A673 (cell line): ENCODE measurements at places on chromosomes 13 and 19. TPM values are rescaled to one million over a fixed set of nuclear protein-coding genes. Genes with fewer than 3 reads are reported as not detected.

DNAAF3 gene
- 4.2 and 9.1 TPM in 2 replicates for total RNA-seq

UBE2L5 gene
- total RNA-seq, result 0.21 TPM in 1 of 2 replicates, not detected in the other

ATP4A gene
- not detected in 2 replicates for total RNA-seq

UHRF1 gene
- 192 and 203 TPM in 2 replicates for total RNA-seq

CEACAM8 gene
- total RNA-seq, result not detected in 2 replicates

DNA sequence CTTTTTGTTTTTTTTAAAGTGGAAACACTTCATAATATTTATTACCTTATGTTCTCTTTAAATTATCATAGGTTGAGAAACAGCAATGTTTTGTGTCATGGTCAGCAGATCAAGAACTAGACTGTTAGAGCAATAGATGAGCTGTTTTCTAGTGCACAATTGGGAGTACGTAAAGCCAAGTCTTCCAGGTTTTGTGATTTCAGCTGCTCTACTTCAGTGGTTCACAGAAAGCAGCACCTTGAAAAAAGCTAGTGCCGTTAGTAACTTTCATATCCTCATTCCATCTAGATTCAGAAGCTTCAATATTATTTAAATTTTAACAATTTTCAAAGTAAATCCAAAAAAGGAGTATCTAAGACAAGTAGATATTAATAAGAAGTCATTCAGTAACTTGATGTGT is 1.9 kb downstream of the GPR18 start:
- H3K36me3 ChIP-seq, result peaks cover 4% of the 10 kb centered on the region
- H3K27ac ChIP-seq, result no peak overlapping the region
- no peak for DNase-seq
- peaks cover 8% of the 10 kb centered on the region for H3K4me1 ChIP-seq
- H3K4me3 ChIP-seq, result no peak overlapping the region

DNA sequence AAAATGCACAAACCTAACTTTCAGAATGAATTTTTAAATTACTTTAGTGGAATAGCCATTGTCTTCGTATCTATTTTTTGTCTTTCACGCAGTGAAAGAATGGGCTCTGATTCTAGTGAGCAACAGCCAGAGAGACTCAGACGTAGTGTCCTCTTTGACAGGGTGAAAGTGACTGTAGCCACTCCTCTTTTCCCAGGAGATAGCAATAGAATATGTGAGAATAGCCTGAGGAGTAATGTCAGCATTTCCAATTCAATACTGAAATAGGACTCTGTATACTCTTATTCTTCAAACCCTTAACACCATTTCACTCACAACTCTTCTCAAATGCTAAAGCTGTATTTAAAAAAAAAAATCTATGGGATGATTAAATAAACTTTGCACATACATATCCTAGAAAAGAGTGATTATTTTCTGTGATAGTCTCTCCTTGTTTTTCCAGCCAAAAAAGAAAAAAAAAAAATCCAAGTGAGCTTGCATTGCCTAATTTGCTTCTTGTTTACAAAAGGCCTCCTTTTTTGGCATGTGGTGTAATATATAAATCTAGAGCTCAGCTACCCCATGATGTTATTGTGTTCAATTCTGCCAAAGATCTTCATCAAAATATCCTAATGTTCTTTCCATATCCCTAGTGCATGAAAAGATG is 626.1 kb upstream of the SLITRK6 start:
- H3K36me3 ChIP-seq, result no peaks in the 10 kb centered on the region
- no peaks in the 10 kb centered on the region for H3K4me1 ChIP-seq
- H3K27ac ChIP-seq, result no peak overlapping the region
- no peaks in the 10 kb centered on the region for H3K27me3 ChIP-seq
- DNase-seq, result no peak

- H3K27me3 ChIP-seq, result no peaks in the 10 kb centered on the region
- H3K4me1 ChIP-seq, result peaks cover 19% of the 10 kb centered on the region
- DNase-seq, result no peak
- no peaks in the 10 kb centered on the region for H3K36me3 ChIP-seq
- H3K4me3 ChIP-seq, result no peak overlapping the region
Observed at GRCh38 chr19:6733338-6734095, 3.9 kb downstream of the GPR108 start.

DNA sequence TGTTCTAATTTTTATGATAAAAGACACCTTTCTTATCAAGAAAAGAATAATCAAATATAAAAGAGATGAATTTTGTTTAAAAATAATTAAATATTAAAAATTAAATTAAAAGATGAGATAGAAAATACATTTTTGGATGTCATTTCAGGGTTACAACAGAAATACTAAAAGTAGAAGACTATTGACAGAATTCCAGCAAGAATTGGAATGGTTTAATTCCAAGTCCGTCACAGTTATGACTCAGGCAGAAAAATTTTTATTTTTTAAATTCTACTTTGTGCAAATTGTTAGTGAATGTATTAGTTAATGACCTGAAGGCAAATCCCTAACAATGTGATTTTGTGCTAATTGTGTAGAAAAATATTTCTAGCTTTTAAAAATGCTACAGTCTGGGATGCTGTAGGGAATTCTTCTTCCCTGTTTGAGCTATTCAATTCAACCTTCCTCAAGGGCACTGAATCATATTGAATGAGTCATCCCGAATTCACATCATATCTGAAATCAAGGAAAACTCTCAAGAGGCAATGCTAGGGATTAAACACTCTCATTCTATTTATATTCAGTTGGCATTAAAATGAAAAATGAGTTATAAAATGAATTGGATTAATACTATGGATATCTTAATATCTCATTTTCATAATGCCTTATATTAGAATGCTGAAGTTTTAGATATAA is 633.5 kb upstream of the ATXN8OS start:
- H3K4me1 ChIP-seq, result no peaks in the 10 kb centered on the region
- DNase-seq, result no peak
- no peak overlapping the region for H3K27ac ChIP-seq
- H3K36me3 ChIP-seq, result no peaks in the 10 kb centered on the region

DNA sequence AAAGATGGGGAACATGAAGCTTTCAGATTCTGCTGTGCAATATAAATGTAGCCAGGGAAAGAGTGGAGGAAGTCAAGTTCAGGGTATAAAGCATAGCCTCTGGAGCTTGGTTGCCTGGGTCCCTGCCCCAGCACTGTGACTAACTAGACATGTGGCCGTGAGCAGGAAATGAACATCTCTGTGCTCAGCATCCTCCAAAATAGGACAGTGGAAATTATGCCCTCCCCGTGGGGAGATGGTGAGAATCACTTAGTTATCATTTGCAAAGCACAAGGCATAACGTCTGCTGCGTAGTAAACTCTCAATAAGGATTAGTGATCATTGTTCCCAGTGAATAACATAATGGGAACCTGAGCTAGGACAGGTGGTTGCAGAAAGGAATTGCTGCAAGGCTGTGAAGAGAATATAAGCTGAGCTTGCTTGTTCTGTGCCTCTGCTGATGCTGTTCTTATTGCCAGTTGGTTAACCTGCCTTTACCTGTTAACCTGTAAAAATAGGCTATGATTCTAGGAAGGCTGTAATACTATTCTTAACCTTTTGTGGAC is 441.0 kb downstream of the COG6 start:
- no peak overlapping the region for H3K4me3 ChIP-seq
- no peaks in the 10 kb centered on the region for H3K27me3 ChIP-seq
- H3K36me3 ChIP-seq, result no peaks in the 10 kb centered on the region
- DNase-seq, result no peak

DNA sequence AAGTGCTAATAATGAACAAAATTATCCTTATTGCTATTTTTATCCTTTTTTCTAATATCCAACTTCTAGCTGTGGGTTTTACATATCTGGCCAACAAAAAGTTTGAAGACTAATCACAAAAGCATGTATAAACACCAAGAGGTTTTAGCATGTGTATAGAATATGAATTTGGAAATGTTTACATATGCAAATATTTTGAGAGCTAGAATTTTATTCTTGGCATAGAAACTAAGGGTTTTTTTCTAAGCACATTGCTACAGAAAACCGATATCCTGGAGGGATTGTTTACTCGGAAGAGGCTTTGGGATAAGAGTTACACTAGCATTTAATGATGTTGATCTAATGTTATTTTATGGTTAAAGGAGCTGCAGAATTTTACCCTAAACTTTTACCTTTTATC is 392.1 kb downstream of the EFNB2 start:
- no peaks in the 10 kb centered on the region for H3K4me1 ChIP-seq
- no peak for DNase-seq
- no peaks in the 10 kb centered on the region for H3K27me3 ChIP-seq
- H3K4me3 ChIP-seq, result no peak overlapping the region
- H3K36me3 ChIP-seq, result no peaks in the 10 kb centered on the region

GRCh38 chr13:45592758-45593157 is 22.8 kb downstream of the ERICH6B start:
- H3K36me3 ChIP-seq, result no peaks in the 10 kb centered on the region
- H3K27me3 ChIP-seq, result no peaks in the 10 kb centered on the region
- no peak overlapping the region for H3K4me3 ChIP-seq

- H3K27me3 ChIP-seq, result peaks cover 22% of the 10 kb centered on the region
- no peaks in the 10 kb centered on the region for H3K36me3 ChIP-seq
- H3K4me1 ChIP-seq, result peaks cover 18% of the 10 kb centered on the region
- no peak for DNase-seq
- no peak overlapping the region for H3K27ac ChIP-seq
Observed at GRCh38 chr19:29665826-29666577, 741 bp downstream of the PLEKHF1 start.

DNA sequence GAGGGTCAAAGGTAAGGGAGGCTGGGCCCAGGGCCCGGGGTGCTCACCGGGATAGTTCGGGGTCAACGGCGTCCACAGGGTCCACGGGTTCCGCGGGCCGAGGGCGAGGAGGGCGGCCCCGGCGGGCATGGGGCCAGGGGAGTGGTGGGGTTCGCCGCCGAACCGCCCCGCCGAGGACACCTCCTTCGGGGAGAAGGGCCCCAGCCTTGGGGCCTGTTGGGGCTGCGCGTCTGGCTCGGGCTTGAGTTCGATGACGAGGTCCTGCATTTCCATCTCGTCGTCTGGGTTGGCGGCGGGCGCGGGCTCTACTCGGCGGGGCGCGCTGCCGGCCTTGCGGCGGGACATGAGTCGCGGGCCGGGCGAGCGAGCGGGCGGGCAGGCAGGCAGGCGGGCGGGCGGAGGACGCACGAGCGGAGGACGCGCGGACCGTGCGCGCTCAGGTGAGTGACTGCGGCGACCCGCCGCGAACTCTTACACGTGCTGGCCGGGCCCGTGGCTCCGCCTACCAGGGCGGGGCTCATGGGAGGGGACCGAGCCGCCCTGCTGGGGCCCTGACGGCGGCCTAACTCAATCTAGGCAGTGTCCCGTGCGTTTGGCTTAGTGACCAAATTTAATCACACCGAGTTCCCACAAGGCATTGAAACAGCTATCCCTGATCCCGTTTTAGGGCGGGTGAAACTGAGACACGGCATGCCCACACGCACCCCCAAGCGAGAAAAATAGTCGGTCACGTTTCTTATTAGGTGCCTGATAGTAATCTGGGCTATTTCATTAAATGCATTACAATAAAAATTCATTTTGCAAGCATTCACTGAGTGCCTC is at the start of gene ZNF296:
Gene ZNF296 (minus strand): TSS at position 450 of the 822 bp plus-strand sequence. CDS start 105 bp downstream, at position 345.
- H3K36me3 ChIP-seq, result no peaks in the 10 kb centered on the region
- H3K27ac ChIP-seq, result no peak within 1 kb of the TSS
- H3K4me1 ChIP-seq, result peaks cover 11% of the 10 kb centered on the region
- peak; percentile 77 for DNase-seq
- peak within 1 kb of the TSS; percentile 50 for H3K4me3 ChIP-seq
- H3K27me3 ChIP-seq, result no peaks in the 10 kb centered on the region

DNA sequence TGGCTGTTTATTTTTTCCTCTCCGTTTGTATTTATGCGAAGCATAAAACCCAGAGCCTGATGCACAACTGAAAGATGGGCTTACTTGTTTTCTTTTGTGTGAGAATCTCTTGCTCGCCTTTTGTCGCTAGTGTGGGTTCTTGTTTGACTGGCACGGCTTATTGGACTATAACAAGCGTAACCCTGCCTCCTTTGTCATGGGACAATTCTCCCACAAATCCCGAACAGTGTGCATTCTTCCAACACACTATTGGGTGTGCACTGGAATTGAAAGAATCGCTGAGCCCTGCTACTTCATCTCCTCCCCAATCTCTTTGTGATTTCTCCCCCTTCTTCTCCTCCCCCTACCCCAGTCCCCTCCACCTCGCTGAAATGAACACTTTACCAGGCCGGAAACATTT is 110.8 kb downstream of the ZIC5 start:
- no peak overlapping the region for H3K27ac ChIP-seq
- no peaks in the 10 kb centered on the region for H3K36me3 ChIP-seq
- peak; percentile 23 for DNase-seq
- peaks cover 68% of the 10 kb centered on the region for H3K4me1 ChIP-seq

- DNase-seq, result peak; percentile 70
- H3K27me3 ChIP-seq, result no peaks in the 10 kb centered on the region
- no peaks in the 10 kb centered on the region for H3K4me1 ChIP-seq
- no peak overlapping the region for H3K4me3 ChIP-seq
- peaks cover 11% of the 10 kb centered on the region for H3K36me3 ChIP-seq
Observed at GRCh38 chr19:48842789-48843162, 6.5 kb upstream of the HSD17B14 start.

- no peaks in the 10 kb centered on the region for H3K27me3 ChIP-seq
- no peaks in the 10 kb centered on the region for H3K36me3 ChIP-seq
- no peak for DNase-seq
- H3K27ac ChIP-seq, result no peak overlapping the region
Observed at GRCh38 chr13:54841682-54842081, 1813.1 kb downstream of the OLFM4 start.

DNA sequence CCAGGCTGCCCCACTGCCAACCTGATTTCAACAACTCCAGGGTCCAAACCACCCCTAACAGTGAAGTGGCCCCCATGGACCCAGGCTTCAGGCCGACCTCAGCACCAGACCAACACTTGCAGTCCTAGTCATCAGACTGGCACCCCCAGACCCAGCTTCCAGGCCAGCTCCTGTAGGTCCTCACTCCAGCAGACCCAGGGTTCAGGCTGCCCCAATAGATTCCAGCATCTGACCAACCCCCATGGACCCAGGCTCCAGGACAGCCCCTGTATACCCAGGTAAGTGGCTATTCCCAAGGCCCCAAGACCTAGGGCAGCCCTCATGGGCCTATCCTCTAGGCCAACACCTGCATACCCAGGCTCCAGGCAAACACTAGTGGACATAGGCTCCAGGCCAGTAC is 193.8 kb upstream of the OBI1 start:
- H3K36me3 ChIP-seq, result no peaks in the 10 kb centered on the region
- no peak overlapping the region for H3K27ac ChIP-seq
- H3K4me1 ChIP-seq, result no peaks in the 10 kb centered on the region
- H3K27me3 ChIP-seq, result no peaks in the 10 kb centered on the region
- no peak for DNase-seq

DNA sequence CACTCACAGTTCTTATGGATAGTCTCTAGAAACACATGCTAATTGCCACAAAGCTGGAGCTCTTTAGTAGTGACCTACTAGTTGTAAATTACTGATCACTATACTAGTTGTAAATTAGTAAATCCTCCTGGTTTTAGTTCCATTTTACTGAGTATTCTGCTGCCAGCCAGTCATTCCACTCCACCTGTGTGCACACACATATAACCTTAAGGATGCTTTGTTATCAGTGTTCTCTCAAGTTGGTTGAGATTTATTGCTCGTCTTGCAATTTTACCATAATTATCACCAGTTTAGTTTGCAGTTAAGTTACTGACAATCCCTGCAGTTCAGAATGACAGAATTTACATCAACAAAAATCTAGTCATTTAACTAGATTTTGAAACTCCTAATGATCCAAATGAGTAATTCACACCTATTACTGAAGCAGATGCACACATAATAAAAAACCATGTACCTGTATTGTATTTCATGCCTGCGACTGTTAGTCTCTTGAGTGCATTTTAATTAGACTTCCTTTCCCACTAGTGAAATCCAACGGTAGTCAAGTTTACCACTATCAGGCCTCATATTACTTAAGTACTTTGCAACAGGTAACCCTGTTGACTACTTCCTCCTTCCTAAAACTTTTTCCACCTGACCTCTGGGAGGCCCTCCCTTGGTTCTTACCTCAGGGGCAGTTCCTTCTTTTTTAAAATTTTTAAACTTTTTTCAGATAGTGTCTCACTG is 7.6 kb downstream of the TPT1 start:
- no peak for DNase-seq
- no peak overlapping the region for H3K4me3 ChIP-seq
- no peaks in the 10 kb centered on the region for H3K27me3 ChIP-seq
- H3K36me3 ChIP-seq, result peaks cover 46% of the 10 kb centered on the region
- peaks cover 97% of the 10 kb centered on the region for H3K4me1 ChIP-seq
- H3K27ac ChIP-seq, result peak overlapping the region; percentile 72
